ENCODE measurements at places on chromosomes 7 and 10.
A peak's percentile ranks its signal among the peaks of the same experiment; 100 is the strongest.

DNA sequence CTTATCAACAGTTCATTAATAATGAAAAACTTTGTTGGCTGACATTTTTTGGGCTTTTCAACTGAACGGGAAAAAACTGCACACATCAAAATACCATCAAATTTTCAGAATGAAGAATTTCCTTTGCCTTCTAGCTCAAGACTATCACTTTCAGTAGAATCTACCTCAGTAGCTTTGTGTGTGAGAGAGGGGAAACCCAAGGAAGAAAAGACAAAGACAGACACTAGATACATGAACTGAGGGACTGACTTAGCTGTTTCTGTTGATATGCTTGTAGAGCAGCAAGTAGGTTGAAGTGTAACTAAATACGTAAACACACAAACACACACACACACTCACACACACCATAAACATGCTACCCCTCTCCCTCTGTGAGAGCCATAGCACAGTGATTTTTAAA, 257.1 kb downstream of the CDK14 start:
- DNase-seq = no peak

GRCh38 chr7:92643821-92644220, 53.6 kb upstream of the FAM133B start:
- DNase-seq = no peak

- DNase-seq = no peak
These were observed 283.6 kb downstream of the SUGCT start for GRCh38 chr7:40418448-40418847.

GRCh38 chr7:154738216-154738615, 264.7 kb downstream of the PAXIP1 start:
- DNase-seq = no peak

DNA sequence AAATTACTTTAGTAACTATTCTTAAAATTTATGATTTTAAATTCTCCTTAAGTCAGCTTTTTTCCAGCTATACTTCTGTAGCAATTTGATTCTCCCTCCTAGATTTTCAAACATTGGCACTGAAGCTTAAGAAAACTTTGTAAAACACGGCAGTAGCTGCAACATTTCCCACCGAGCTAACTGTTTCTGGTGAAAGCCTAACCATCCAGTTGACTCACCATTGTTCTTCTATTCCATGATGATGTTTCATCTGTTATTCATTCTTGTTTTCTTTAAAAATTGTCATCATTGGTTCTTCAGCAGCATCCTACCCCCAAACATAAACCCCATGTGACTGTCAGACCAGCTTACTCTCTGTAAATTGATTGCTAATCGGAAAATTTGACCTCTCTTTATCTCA, 312.3 kb downstream of the DGKB start:
- DNase-seq = no peak

- DNase-seq = no peak
These were observed 141.3 kb upstream of the KLF14 start for GRCh38 chr7:130875265-130875741.

- DNase-seq = no peak
These were observed 77.8 kb upstream of the TNRC18 start for GRCh38 chr7:5501465-5501864.

- DNase-seq = no peak
These were observed 8.8 kb upstream of the CCNJ start for GRCh38 chr10:96034625-96035024.

DNA sequence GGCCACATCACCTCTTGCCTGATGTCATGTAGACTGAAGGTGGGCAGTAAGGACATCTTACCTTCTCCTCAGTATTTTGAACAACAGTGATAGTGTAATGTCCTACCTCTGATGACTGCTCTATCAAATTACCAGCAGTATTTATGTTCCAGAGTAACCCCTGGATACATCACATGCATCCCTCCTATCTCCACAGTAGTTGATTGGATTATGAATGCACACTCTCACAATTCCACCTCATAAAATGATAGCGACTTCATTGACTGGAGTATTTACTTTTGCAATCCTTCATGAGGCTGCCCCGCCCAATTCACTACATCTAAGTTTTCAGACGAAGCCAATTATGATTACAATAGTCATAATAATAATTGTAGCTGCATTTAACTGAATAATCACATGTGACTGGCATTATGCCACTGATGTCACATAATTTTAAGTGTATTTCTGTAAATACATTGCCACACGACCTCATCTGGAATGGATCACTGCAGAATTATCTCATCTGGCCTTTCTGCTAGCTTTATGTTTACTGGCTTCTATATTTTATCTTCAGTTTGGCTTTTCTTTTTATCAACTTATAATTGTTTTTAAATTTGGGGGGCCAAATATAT, 268.9 kb downstream of the SLC25A13 start:
- peak; percentile 73 for DNase-seq

DNA sequence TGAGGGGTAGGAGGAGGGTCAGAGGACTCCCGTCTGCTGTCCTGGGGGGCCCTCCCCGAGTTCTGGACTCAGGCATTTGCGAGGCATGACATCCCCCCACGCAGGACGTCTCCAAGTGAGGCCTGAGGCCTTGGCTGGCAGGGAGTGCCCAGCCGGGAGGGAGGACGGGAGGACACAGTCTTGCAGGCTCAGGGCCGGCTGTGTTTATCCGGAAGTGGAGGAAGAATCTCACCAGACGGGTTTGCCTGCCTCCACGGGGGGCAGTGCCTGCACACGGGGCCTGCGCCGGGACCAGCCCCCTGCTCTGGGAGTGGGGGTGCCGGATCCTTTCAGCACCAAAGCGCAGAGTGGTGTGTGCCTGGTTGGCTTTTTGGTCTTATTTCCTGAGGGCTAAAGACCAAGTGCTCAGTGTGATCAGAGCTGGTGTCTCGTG, 10.9 kb downstream of the PWWP2B start:
- no peak for DNase-seq

GRCh38 chr7:99102809-99103690, 40.9 kb downstream of the SMURF1 start:
- DNase-seq = no peak

- no peak for DNase-seq
These were observed 53.5 kb upstream of the PPP1R17 start for GRCh38 chr7:31633467-31633866.

DNA sequence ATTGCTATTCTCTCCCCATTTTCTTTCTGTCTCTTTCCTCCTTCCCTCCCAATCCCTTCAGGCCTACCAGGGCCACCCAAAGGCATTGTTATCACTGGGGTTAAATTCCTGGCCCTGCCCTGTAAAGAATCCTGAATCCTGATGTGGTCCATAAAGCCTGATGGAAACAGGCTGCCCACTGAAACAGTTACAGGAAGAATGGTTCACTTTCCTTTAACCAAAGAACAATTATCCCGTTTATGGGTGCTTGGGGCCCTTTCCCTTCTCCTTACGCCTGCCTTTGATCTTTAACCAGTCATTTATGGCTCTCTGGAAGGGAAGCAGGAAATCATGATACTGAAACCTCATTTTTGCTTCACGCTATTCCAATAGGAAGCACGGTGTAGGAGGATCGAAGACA, 273.1 kb upstream of the NEBL start:
- DNase-seq = no peak

DNA sequence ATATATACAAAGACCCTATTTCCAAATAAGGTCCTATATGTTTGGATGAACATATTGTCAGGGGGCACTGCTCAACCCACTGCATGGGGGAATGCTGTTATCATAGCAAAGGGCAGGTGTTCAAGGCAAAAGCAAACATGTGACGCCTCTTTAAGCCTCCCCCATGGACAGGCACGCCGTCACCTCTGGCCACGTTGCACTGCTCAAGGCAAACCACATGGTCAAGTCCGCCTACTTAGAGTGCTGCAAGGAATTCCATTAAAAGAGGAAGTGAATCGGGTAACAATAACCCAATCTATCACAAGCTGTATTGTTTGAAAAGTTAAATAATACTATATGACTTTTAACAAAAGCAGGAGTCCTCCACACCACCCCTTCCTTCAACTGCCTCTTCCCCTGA, 8.8 kb upstream of the CALD1 start:
- DNase-seq = no peak

DNA sequence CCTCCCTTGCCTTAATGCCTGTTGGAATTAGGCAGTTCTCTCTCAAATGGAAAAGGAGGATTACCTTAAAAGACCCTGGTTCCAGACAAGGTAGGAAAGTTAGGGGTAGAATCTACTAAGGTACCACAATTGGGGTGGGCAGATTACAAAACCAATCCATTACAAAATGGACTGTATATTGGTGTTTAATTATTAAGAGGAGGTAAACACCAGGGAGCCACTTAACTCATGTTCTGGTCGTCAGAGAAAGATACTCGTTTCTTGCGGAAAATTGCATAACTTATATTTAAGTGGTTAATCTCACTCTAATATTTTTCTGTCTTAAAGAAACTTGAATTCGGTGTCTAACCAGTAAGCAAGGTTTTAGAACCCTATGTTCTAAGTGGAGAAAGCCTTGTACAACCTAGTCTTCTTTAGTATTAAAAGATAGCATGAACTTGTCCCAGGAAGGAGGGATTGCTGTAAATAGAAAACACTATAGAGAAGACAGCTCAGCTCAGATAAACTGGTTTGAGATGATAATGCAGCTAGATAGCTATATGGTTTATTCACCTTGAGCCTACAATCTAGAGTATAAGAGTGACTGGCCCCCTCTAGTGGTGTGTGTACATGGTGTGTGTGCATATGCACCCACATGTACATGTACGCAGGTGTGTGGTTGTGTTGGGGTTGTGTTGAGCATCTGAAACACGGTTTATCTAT, 58.0 kb upstream of the STRIP2 start:
- DNase-seq = peak; percentile 27

DNA sequence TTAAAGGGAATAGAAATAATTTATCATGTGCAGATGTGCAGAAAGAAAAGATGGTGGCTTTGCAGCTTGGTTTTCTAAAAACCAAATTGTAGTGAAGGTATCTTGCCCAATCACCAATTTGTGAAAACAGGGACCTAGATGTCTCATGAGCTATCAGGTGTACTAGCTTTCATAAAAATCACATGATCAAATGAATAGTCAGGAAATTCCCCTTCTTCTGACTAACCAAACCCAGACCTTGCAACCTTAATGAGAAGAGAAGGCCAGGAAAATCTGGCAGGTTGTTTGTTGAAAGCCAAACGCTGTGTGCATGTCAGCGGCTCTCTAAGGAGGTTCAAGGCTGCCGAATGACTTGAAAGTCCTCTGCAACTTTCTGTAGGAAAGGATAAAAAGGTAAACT, 304.4 kb upstream of the NRP1 start:
- no peak for DNase-seq

DNA sequence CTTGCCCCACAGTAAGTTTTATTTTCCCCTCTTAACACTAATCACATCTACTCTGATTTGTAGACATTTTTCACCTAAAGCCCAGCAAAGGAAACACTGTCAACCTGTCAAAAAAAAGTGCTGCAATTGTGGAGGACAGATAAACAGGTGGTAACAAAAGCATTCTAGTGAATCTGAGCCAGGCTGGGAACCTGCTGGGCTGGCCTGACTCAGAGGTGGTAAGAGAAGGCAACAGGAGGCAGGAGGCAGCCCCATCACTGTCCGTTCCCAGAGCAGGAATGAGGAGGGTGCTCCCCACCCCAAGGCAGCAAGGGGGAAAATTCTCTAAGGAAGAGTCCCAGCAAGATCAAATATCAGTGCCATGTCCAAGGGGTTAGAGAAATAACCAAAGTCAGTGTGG, 19.5 kb upstream of the HERPUD2 start:
- no peak for DNase-seq

- no peak for DNase-seq
These were observed 48.8 kb downstream of the COL26A1 start for GRCh38 chr7:101411508-101411874.

GRCh38 chr10:49527061-49527460, 11.9 kb downstream of the ERCC6 start:
- no peak for DNase-seq

DNA sequence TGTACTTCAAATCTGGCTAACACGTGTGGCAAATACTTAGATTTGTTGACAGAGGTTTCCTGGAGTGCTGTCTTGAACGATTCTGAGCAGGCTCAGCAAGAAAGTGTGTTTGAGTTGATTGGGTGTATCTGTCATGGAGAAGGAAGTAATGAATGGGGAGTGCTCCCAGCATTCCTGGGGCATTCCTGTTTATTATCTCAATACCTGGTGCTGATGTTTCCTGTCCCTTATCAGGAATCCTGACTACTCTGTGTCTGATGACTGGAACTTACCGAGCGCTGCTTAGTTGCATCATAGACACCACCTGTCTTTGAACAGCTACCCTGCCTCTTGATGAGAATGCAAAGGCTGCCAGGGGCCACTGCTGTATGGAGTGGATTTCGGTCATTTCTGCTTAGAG, 41.0 kb upstream of the TMEM248 start:
- no peak for DNase-seq

DNA sequence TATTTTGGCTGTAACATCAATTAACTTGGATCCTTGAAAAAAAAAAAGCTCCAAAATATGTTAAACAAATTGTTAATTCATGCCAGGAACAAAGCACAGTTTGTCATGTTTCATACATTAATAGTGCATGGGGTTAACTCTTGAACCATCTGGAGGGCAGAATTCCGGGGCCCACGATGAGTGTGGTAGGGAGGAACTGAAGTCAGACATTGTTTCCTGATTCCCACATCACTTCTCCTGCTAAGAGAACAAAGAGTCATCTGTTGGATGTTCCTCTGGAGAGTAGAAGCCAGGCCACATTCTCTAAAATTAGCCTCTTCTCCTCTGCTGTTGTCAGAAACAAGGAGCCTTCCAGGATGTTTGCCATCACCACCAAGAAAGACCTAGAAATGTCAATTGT, 54.6 kb downstream of the TMEM178B start:
- DNase-seq = no peak

DNA sequence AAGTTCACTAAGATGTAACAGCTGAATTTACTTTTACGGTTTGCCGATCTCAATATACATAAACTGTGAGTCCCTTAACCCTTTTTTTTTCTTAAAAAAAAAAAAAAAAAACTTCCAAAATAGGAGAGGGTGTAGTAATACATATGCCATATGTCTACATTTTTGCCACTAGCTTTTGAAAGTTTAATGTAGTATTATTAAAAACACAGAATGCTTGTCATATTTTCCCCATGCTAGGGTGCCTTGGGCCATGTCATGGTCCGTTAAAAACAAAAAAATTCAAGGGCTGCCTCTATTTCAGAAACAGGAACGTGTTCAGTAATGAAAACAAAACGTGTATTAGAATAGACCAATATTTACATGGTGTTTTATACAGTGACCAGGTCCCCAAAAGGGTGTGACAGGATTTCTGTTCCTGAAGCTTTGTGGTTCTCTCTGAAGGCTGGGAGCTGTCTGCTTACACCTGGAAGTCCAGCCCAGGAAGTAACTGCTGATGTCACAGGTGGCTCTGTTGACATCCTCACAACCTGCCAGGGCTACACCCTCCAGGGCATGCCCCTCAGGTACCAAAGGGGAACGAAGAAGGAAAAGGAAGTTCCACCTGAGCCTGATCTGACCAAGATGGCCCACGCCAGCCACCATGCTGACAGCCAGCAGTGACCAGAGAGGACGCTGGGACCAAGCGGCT, 79.0 kb downstream of the COBL start:
- no peak for DNase-seq

DNA sequence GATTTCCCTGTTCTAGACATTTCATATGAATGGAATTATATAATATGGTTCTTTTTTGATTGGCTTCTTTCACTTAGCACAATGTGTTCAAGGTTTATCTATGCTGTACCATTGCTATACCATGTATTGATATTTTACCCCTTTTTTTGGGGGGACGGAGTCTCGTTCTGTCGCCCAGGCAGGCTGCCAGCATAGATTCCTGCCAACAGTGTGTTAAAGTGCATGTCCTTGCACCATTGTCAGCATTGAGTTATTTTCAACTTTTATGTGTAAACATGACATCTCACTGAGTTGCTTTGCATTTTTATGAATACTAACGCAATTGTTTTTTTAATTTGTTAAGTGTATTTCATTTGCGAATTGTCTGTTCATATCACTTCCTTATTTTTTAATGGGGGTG, 4.9 kb downstream of the ABCC2 start:
- DNase-seq = no peak
